ENCODE measurements at places on chromosomes 7 and 10.

- DNase-seq: no peak
Measured at GRCh38 chr10:60271319-60272040, 118.2 kb downstream of the ANK3 start.

DNA sequence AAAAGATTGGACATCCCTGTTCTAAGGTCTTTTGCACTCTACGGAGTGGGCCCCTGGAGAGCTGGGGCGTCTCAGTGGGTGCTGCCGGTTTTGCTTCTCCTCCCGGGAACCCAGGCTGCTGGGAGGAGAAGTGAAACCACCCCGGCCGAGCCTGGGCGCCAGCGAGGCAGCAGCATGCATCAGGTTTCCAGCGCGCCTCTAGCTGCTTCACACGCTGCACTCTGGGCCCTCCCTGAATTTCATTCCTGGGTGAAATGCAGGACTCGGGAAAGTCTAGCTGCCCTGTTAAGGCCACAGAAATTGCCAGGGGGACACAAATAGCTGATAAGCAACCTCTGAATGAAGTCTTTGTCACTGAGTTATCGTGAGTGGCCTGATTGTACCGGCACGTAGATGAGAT, 127.4 kb downstream of the TRRAP start:
- no peak for DNase-seq

DNA sequence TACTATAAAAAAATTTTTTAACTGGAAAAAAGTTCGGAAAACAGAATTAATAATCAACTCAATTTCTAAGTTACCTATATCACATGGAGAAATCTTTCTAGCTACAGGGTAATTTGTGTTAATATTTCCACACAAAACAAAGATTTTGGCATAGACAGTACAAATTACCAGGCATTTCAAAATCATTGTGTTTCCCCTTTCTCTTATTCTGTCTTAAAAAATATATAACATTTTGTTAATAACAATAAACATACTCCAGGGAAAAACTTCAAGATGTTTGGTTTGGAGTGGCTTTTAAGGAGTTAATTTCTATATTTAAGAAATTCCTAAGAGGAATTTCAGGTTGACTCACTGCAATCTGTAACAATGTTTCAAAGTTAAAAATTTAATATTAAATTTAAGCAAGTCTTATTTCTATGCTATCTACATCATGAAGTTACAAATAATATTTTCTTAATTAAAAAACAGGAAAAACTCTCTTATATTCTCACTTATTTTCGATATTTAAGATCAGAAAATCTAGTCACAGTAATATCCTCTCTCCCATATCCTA, 132.6 kb downstream of the NRBF2 start:
- DNase-seq: no peak

DNA sequence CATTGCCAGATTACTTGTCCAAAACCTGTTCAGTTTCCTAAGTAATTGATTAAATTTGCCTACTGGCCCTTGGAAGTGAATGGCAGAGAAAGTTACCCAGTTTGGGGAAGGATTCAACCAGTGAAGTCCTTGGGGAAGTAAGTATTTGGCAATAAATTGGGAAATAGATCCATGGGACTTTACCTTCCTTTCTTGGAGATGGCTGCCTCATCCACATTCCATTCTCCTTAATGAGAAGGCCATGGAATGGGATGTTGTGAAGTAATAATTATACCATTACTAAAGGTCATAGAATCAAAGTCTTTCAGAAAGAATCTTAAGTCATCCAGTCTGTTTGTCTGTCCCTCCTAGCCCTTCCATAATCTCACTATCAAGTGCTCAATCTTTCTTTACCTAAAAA, 4.5 kb upstream of the COPG2 start:
- DNase-seq: no peak

DNA sequence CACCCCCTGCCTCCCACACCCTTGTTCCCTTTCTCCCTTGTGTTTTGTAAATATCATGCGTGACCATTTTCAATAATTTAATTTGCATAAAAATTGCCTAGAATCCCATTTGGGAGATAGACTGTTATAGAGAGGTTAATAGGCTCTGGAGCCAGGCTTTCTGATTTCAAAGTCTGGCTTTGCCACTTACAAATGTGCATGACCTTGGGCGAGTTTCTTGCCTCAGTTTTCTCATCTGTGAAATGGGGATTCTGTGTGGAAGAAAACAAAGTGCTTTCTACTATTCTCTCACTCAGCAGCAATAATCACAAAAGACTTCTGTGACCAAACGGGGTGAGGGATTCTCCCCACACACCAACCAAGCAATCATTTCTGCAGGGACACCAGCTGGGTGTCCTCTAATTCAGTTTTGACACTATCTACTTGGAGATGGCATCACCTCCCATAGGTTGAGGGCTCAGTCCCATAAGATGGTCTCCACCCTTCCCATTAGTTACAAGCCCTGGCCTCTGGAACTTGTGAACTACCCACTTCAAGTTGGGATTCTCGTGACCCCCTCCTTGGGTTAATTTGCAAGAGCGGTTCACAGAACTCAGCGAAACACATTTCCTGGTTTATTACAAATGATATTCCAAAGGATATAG, 3.5 kb upstream of the ZNF22 start:
- DNase-seq: no peak

- DNase-seq: no peak
Measured at GRCh38 chr10:126080291-126080825, 184.0 kb downstream of the FANK1 start.

DNA sequence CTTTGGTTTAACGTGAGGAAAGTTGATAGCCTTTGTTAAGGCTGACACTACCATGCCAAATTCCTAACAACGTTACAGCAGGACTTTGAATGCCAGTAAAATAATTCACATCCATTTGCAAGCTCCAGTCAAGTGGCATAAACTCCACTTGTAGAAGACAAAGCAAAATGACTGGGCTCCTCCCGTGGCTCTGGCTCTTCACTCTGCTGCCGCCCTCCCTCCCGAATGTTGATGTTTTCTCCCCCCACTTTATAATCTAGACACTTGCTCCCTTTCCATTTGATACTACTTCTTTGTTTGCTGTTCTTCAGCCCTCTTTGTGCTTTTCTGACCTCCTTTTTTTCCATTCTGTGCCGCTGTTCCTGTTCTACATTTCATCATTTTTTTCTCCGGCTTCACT, 22.8 kb upstream of the ITGB8 start:
- no peak for DNase-seq

- DNase-seq: no peak
Measured at GRCh38 chr7:34939175-34939574, 98.1 kb downstream of the DPY19L1 start.

DNA sequence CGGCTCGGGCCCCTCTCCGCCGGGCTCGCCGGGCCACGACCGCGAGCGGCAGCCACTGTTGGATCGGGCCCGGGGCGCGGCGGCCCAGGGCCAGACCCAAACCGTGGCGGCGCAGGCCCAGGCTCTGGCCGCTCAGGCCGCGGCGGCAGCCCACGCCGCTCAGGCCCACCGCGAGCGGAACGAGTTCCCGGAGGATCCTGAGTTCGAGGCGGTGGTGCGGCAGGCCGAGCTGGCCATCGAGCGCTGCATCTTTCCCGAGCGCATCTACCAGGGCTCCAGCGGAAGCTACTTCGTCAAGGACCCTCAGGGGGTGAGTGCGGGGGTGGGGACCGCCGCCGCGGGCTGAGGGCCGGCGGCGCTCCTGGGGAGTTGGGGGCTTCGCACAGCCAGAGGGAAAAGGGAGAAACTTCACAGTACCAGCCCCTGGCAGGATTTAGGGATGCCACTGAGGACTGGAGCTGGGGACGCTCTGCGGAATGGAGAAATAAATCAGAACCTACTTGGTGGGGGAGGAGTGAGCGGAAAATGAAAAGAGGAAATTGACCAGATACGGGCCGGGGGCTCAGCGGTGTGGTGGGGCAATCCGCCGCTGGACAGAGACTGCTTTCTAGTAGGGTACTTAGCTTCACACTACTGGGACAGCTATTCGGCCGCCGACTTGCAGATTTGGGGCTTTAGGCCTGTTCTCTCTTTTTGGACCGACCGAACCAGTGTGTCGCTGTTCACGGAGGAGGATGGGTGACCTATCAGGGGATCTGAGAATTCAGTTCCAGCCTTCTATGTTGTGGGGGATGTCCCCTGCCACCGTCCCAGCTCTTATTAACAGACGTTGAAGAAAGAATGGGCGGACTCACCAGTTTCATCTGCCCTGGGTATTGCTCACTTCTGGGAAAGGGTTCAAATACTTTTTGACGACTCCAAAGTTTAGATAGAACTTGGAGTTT, 669 bp downstream of the PI4K2A start:
- DNase-seq: peak; percentile 39

DNA sequence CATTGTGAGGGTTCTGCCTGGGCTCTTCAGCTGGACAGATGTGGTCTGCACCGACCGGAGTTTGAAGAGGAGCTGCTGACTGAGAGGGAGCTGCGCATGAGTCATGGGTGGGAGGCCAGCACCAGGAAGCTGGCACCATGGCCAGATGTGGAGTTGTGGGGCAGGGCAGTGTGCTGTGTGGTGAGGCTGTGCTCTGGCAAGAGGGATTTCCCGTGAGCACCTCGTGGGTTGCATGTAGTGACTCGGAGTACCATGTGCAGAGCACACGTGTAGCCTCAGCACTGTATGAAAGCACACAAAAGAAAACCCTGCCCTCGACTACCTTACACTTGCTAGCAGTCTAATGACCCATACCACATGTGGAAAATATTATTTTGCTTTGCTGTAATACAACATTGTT, 103.4 kb downstream of the WNT2 start:
- no peak for DNase-seq

DNA sequence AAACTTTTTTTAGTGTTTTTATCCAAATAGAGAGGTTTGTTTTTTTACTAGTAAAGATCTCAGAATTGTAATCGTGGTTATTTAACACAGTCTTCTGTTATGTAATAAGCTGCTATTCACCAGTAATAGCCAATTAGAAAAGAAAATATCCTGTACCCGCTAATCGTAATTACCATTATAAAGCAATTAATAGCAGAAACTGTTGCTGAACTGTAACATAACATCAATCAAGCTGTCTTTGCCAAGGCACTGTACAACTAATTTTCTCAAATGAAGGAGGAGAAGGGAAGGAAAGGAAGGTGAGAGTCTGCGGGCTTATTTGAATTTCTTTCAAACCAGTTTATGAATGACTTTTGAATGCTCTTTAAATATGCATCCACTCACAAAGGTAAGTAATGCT, 9.3 kb downstream of the ZNF277 start:
- no peak for DNase-seq

DNA sequence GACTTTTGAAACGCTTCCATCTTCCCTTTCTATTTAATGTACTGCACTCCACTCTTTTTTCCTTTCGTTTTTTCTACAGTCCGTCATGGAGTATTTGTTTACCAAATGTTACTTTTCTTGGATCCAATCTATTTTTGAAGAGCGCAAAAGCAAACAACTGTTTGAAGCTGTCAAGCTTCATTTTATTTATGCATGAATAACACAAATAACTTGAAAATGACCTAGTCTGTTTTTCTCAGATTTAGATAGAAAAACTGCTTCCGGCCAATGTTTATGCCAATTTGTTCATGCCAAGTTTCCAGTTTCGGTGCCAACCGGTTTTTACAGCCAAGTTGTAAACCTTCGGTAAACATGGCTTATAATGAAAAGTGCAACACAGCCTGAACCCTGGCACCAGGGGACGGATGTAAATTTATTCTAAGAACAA, 150.9 kb upstream of the KLF6 start:
- no peak for DNase-seq

DNA sequence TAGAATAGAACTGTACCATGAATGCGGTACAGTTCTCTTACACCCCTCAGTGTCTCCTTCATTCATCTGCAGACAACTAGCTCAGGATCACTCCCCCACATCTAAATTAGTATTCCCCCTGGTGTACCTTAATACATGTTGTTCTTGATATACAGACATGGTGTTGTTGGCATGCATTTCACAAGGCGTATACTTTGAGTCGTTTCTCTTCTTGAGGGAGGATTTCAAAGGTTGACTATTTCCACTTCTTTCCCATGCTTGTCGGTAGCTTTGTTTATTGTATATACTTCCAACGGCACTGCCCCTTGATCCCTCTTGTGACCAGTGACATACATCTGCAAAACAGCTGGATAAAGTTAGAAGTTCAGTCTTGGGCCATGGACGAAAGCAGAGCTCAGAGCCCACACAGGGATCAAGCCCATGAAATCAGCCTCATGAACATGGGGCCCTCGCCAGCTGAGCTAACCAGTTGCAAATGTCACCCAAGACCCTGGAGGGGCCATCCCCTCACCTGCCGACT, 8.6 kb downstream of the CPA4 start:
- DNase-seq: no peak

GRCh38 chr10:68628576-68629127, 68.5 kb downstream of the TET1 start:
- DNase-seq: no peak

- DNase-seq: no peak
Measured at GRCh38 chr7:137755846-137756651, 90.7 kb downstream of the DGKI start.

- DNase-seq: peak; percentile 24
Measured at GRCh38 chr10:19815036-19815730, 1.0 kb upstream of the PLXDC2 start.

DNA sequence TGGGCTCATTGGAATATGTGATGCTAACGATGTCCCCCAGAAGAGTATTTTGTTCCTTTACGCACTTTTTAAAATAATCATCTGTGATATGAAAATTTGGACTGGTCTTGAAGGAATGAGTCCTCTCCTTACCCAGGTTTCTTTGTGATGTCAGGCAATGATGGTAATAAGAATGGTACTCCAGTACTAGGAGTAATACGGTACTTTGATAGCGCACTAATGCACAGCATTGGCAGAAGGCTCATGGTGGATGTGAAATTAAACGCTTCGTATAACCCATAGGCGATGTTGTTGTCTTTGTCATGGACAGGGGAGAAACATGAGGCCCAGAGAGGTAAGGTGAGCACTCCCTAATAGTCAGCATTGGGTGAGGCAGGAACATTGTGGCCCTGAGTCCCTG, 125.4 kb downstream of the DPP6 start:
- DNase-seq: no peak

GRCh38 chr7:98559958-98560357, 57.1 kb upstream of the NPTX2 start:
- DNase-seq: no peak

- no peak for DNase-seq
Measured at GRCh38 chr10:119749455-119749854, 23.6 kb downstream of the INPP5F start.

- no peak for DNase-seq
Measured at GRCh38 chr7:114554781-114555537, 140.3 kb downstream of the FOXP2 start.

DNA sequence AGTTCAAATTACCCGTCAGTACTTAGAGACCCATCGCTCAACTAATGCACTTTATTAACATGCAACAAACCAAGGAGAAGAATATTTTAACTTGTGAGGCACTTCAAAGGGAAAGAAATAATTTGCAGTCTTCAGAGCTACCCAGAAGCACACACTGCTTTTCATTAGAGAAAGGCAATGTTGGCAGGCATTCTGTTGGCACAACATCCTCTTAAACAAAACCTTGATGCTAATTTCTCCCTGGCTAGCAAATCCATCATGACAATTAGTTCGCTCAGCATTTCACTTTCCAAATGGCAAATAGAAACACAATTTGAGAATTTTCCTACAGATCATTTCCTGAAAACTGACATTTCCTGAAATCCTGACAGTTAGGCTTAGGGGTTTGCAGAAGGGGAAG, 155.6 kb upstream of the FAM13C start:
- no peak for DNase-seq

GRCh38 chr10:131942455-131942854, 39.3 kb downstream of the BNIP3 start:
- DNase-seq: no peak

Measured in mucosa of descending colon (tissue), 3 donors.